ENCODE measurements at places on chromosomes 12 and 14. TPM values are rescaled to one million over a fixed set of nuclear protein-coding genes. Genes with fewer than 3 reads are reported as not detected.

Gene RTL1
- polyA plus RNA-seq, result not detected

Gene SLC8A3
- polyA plus RNA-seq, result not detected

Gene PLEK2
- polyA plus RNA-seq, result 1.6 TPM

Gene NEK9
- polyA plus RNA-seq, result 72.4 TPM

Gene OTUB2
- polyA plus RNA-seq, result 2.1 TPM

Gene CEBPE
- not detected for polyA plus RNA-seq

Gene GOLGA3
- polyA plus RNA-seq, result 22.6 TPM

Gene MYL2
- not detected for polyA plus RNA-seq

Gene RAD52
- 18.8 TPM for polyA plus RNA-seq

Gene PYGL
- polyA plus RNA-seq, result 60.4 TPM

Gene ESPL1
- 1.6 TPM for polyA plus RNA-seq

Gene TEX52
- polyA plus RNA-seq, result not detected

Gene GLT8D2
- polyA plus RNA-seq, result 119 TPM

Gene KRT83
- polyA plus RNA-seq, result not detected

Gene TAS2R13
- polyA plus RNA-seq, result 0.10 TPM

Gene FITM1
- 0.07 TPM for polyA plus RNA-seq

Gene RPGRIP1
- not detected for polyA plus RNA-seq

Gene GPR84
- polyA plus RNA-seq, result not detected

Gene KRT6A
- polyA plus RNA-seq, result not detected

Gene CPNE6
- polyA plus RNA-seq, result not detected

Gene LRFN5
- polyA plus RNA-seq, result 3.3 TPM

Gene TPPP2
- polyA plus RNA-seq, result not detected

Gene PROX2
- not detected for polyA plus RNA-seq

Gene CLEC4C
- not detected for polyA plus RNA-seq

Gene TRHDE
- 90.7 TPM for polyA plus RNA-seq

Gene MIPOL1
- 7.0 TPM for polyA plus RNA-seq

Gene ABCD4
- polyA plus RNA-seq, result 13.3 TPM

Gene OR4E2
- not detected for polyA plus RNA-seq

Gene KRT85
- polyA plus RNA-seq, result not detected

Gene SLC5A8
- polyA plus RNA-seq, result not detected

Gene RNASE13
- polyA plus RNA-seq, result not detected

Gene EIF2S3B
- 1.5 TPM for polyA plus RNA-seq

Gene CFAP251
- polyA plus RNA-seq, result 16.0 TPM

Gene FKBP3
- 55.3 TPM for polyA plus RNA-seq

Gene C14orf180
- polyA plus RNA-seq, result not detected

Gene METTL25
- 4.3 TPM for polyA plus RNA-seq

Gene SLCO1B1
- not detected for polyA plus RNA-seq

Gene GALNT6
- 31.1 TPM for polyA plus RNA-seq

Gene SLC6A15
- 1.4 TPM for polyA plus RNA-seq

Gene GLT1D1
- polyA plus RNA-seq, result not detected

Gene MAPKAPK5
- polyA plus RNA-seq, result 32.1 TPM

Gene WNK1
- 52.4 TPM for polyA plus RNA-seq
